ENCODE measurements at places on chromosomes 7 and 10.

DNA sequence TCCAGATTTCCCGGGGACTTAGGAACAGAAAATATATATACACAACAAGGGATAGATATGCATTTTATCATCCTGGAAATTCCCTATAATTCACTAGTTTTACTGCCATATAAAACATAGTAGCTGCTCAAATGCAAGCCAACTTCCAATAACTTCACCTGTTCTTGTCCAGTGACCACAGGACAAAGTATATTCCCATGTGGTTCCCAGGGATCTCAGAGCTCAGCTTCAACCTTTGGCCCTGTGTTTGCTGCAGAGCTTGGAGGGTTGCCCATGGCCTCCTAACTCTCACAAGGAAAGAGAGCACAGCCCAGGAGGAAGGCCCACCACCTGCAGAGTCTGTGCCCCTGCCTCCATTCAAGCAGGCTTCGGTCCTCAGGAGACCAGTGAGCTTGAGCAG is 4.5 kb upstream of the DRGX start:
- no peak for DNase-seq

DNA sequence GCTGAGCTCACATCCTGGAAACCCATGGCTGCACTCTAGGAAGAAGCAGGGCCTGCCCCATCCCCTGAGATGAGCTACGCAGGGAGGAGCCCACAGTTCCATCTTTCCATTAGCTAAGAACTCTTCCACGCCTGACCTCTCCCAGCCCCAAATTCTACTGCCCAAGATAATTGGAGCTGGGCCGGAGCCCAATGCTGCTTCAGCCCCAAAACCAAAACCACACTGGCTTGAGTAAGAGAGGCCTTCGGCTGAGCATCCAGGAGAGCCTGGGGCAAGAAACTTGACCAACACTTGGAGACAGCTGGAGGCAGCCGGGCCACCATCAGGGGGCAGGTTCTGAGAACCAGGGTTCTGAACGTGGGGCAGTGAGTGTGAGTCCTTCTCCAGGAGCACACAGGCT is 116.1 kb upstream of the ZMIZ1 start:
- no peak for DNase-seq

- no peak for DNase-seq
These were observed 47.5 kb upstream of the HNRNPH3 start for GRCh38 chr10:68284062-68285001.

DNA sequence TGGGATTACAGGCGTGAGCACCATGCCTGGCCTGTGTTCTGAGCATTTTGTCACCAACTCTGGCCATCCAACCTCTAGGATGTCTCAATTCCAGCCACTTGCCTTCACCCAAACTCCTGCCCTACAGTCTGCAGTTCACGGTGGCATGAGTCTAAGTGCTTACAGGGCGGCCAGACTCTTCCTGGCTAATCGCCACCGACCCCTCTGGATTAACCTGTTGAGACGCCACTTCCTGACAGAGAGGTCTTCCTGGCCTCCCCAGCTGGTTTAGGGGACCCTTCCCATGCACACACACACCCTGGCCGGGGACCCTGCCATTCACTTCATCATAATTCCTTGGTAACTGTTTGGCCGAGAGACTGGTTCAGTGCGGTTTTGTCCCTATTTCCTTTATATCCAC is 211.5 kb upstream of the SH2B2 start:
- DNase-seq, result no peak

Measured in frontal cortex (tissue), 4 donors.